ENCODE measurements at places on chromosomes 2 and 18.
A peak's percentile ranks its signal among the peaks of the same experiment; 100 is the strongest.

DNA sequence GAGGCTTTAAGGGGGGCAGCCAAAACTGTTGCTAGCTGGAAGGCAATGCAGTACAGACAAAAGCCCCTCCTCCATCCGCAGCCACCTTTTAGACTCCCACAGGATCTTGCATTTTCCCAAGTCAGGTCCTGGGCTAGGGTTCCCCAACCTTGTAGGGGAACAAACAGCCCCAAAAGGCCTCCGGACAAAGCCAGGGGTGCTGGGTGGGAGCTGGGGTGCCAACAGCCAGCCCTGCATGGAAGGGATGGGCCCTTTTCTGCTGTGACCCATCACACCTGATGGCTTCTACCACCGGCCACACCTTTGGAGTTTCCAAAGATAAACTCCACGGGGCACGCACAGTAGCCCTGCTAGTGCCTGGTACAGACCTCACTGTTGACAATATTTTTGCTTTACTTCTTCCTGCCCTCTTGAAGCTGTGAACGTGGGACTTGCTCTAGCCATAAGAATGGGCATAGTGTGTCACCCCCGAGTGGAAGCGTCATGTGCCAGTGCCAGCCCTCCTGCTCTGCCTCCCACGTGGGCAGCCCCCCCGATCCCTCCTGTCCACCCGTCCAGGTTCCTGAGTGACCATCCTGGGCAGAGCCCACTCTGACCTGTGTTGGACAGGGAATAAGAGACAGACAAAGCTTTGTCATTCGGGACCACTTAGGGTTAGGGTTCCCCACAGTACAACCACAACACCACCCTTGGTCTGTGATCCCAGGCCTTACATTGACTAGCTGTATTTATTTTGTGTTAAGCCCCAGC lies 18.8 kb downstream of the TUBB6 start:
- DNase-seq, result no peak

DNA sequence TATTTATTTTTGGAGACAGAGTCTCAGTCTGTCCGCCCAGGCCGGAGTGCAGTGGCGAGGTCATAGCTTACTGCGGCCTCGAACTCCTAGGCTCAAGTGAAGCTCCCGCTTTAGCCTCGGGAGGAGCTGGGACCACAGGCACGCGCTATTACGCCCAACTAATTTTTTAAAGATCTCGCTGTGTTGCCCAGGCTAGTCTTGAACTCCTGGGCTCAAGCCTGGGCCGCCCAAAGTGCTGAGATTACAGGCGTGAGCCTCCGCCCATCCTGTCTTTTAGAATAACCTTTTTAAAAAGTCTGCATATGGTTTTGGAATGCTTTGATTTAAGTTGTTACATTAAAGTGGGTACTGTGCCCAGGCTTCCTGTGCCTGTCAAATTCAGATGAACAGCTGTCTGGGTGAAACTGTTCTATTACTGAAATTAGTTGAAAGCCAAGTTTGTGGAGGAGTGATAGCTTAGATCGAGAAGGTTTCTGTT lies 944 bp downstream of the RAB3GAP1 start:
- DNase-seq, result peak; percentile 44

GRCh38 chr2:151181524-151181923 lies 80.1 kb downstream of the RBM43 start:
- DNase-seq, result no peak

DNA sequence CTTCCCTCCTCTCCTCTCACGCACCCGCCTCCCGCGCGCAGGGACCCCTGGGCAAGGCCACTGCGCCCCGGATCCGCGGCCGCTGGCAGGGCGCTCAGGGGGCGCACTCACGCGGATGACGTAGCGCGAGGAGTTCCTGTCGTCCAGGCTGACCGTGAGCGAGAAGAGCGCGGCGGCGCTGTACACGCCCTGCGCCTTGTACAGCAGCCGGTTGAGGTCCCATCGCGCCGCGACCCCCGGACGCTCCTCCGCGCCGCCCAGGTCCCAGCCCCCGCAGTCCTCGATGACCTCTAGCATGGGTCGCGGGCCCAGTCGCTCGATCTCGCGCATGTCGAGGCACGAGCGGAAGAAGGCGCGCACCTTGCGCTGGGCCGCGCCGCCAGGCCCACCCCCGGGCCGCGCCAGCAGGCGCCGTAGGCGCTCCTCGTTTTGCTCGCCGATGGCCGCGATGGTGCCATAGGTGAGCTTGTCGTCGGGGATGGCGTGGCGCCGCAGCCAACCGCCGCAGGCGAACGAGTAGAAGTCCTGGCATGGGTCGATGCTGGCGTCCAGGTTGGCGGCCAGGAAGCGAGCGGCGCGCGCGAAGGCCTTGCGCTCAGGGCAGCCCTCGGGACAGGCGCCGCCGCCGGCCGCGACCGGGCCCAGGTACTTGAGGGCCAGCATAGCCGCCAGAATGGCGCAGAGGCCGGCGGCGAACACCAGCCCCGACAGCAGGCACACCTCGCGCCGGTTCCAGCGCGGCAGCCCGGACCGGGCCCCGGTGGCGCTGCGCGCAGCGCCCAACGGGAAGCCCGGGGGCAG lies 1.7 kb downstream of the ECEL1 start:
- no peak for DNase-seq

GRCh38 chr2:45963816-45964215 lies 312.3 kb downstream of the PRKCE start:
- no peak for DNase-seq

- no peak for DNase-seq
Observed at GRCh38 chr2:136225950-136226835, 108.2 kb upstream of the CXCR4 start.

GRCh38 chr18:27185025-27185763 lies at the start of gene CHST9:
TSS of gene CHST9 (minus strand) at chr18:27185308. CDS start at chr18:27142809, 42,499 bp downstream.
- DNase-seq, result no peak

- no peak for DNase-seq
Observed at GRCh38 chr2:54477896-54478295, 21.8 kb downstream of the SPTBN1 start.

DNA sequence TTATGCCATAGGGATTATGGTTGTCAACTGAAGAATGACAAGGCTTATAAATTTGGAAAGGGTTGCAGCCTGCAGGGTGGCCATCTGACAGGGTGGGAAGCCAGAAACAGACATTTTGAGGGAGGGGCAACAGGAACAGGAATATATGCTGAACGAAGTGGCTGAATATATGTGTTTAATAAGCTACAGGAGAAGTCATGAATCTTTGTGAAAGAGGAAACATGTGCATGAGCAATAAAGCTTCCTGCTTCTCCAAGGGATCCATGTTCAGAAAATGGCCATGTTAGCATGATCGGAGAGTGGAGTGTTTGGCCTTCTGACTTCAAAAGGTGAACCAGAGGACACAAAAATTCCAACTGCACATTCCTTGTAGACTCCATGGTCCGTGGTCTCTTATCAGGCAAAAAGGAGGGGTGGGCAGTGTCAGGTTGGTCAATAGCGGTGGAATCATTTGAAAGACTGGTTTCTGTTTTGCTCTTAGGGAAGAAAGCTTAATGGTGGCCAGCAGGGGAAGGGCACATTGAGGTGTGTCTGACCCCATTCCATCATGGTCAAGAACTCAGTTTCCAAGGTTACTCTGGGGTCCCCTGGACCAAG lies 144.1 kb downstream of the SOCS6 start:
- DNase-seq, result no peak

DNA sequence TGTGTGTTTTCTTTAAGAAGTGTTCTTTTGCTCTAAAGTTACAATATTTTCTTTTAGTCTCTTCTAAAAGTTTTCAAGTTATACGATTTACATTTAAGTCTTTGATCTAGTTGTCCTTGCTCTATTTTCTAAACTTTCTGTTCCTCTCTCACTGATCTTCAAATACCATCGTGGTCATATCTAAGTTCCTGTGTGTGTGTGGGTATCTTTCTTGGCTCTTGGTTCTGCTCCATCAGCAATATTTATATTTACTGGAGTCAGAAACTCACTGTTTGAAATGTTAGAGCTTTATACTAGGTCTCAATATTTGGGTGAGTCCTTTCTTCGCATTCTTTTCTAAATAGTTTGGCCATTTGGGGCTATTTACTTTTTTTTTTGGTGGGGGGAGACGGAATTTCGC lies 77.3 kb downstream of the COPS8 start:
- no peak for DNase-seq

- DNase-seq, result no peak
Observed at GRCh38 chr2:135099802-135100483, 47.9 kb downstream of the RAB3GAP1 start.

GRCh38 chr18:78448106-78448505 lies 531.5 kb upstream of the SALL3 start:
- DNase-seq, result no peak

- no peak for DNase-seq
Observed at GRCh38 chr2:75428060-75428459, 132.7 kb downstream of the EVA1A start.

GRCh38 chr2:191166111-191166755 lies 15.4 kb upstream of the STAT4 start:
- DNase-seq, result no peak

DNA sequence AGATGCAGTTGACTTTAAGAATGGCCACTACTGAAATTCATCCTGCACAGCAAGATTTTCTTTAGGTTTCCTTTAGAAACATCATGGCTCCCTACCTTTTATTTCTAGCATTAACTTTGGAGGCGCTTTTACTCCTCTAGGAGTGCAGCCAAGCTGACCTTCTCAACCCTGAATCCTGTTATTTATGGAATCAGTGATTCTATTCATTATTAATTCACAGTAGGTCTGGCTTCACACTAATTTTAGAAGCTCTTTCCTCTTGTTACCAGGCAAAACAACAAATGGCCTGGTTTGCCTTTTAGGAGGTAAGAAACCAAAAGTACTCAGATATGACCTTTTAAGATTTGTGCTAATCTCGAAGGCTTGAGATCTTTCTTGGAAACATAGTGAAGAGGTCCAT lies 93.0 kb upstream of the PELI1 start:
- DNase-seq, result no peak

GRCh38 chr18:30387401-30387800 lies 655.1 kb downstream of the DSC3 start:
- no peak for DNase-seq

- DNase-seq, result no peak
Observed at GRCh38 chr2:160869411-160869810, 290.8 kb upstream of the TANK start.

- no peak for DNase-seq
Observed at GRCh38 chr2:79832511-79833234, 319.8 kb downstream of the CTNNA2 start.

GRCh38 chr2:66575625-66576310 lies 140.8 kb downstream of the MEIS1 start:
- no peak for DNase-seq

DNA sequence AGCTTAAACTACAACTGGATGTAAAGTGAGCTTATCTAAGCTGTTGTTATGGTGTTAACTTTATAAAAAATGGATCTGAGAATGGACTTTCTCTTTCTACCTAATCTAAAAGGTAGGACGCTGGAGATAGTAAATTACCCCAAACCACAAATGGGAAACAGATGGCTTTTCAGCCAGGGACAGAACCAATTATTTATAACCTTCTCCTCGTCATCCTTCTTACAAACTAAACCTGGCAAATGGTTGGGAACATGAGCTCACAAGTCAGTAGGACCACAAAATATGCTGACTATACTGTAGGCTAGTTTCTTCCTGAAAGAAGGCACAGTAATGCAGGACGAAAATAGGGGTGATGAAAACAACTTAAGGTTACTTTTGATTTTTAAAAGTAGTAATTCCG lies 32.7 kb upstream of the ZDBF2 start:
- no peak for DNase-seq

- no peak for DNase-seq
Observed at GRCh38 chr2:26900831-26901321, 52.9 kb downstream of the DPYSL5 start.

GRCh38 chr18:66126266-66126665 lies 375.5 kb downstream of the CDH7 start:
- no peak for DNase-seq

DNA sequence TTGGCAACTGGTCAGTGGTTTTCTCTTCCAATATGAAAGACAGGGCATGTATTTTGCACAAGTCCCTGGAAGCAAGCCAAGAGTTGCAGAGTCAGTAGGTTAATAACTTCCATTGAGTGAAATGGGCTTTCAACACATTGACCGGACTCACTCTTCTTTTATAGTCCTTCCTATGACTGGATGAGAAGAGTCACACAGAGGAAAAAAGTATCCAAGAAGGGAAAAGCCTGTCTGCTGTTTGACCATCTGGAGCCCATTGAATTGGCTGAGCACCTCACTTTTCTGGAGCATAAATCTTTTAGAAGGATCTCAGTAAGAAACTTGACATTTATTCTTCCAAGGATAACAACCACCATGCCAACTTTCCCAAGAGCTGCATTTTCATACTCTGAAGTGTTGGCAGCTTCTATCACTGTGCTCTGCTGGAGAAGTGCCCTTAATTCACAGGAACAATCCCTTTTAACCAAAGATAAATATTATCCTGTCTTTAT lies 45.4 kb downstream of the RASGRP3 start:
- DNase-seq, result no peak

DNA sequence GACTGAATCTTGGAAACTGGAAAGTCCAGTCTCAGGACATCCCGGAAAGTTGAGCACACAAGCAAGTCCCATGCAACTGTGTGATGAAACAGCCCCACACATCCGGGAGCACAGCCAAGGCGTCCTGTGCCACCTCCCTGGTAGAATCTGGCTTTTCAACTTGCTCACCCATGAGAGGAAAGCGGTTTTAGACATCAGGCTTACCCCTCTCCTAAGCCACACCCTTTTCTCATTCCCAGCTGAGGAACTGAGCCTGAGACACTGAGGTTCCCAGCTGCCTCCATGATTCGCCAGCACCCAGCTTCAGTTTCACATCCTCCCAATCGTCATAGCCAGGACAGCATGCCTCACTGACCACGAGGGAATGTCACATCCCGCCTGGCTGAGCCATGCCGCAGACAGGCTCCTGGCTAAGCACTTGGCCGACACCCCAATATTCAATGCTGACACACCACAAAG lies 60.3 kb downstream of the STEAP3 start:
- DNase-seq, result no peak

GRCh38 chr2:154466226-154466625 lies 232.3 kb upstream of the KCNJ3 start:
- no peak for DNase-seq

DNA sequence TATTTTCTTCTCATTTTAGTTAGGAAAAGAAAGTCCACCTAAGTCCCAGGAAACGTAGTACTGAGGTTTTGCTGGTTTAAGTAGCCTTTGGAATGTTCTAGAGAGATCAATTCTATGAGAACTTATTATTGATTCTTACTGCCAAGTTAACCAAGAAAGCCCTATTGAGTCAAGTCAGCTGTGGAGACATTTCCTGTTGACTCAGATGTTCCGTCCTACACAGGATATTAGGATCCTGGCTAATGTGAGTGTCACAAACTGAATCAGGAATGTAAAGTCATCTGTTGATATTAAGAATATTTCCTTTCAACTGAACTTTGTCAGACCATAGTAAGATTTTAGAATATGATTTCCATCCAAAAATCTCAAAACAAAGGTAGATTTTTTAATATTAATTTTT lies 654.3 kb downstream of the LRRTM4 start:
- DNase-seq, result no peak

GRCh38 chr2:231710799-231711676 lies 2.7 kb downstream of the PTMA start:
- DNase-seq, result peak; percentile 30

Data from activated CD4-positive, alpha-beta T cell treated with anti-CD3 and anti-CD28 coated beads, Interleukin-2, amount 50 U/mL, for 48 hours (primary cell).